ENCODE measurements at places on chromosomes 4 and X.

- DNase-seq: no peak
These were observed 819.8 kb upstream of the PCDH7 start for GRCh38 chr4:29900336-29900735.

GRCh38 chr4:150573534-150573933 lies 8.4 kb upstream of the MAB21L2 start:
- DNase-seq: no peak

- no peak for DNase-seq
These were observed 728.5 kb upstream of the NDST4 start for GRCh38 chr4:115841871-115842270.

DNA sequence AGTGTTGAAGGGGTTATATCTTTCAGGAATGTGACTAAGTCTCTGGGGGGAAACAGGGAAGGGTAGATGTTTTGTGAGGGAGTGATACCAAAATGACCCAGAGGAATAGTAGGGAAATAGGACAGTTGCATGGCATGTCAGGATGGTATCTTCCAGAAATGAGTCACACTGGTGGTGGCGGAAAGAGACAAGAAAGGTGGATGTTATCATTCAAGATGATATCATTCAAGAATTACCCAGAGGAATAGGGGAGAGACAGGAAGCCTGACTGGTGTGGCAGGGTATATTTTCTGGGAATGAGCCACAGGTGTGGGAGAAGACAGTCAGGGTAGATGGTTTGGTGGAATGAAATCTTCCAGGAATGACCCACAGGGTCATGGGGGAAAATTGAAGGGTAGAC lies 61.1 kb downstream of the MAOA start:
- DNase-seq: no peak

GRCh38 chrX:15301924-15302323 lies 13.5 kb downstream of the ASB11 start:
- DNase-seq: no peak

- DNase-seq: no peak
These were observed 22.2 kb upstream of the HSPA4L start for GRCh38 chr4:127759893-127760292.

DNA sequence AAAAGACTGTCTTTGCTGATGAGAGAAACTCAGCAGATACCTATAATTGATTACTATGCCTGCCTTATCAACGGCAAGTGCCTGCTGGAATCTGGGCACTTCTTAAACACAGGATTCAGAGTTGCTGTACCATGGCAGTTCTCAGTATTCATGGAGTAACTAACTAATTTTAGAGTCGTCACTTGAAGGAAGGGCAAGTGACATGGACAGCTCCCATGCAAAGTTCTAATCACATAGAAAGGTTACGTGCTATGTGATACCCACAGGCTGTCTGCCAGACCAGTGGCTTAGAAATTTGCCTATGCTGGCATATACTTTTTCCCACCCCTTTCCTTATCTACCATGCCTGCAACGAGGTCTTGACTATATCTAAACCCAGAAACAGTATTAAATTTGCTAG lies 931.1 kb upstream of the TENM3 start:
- no peak for DNase-seq

- no peak for DNase-seq
These were observed 63.6 kb upstream of the ATP8A1 start for GRCh38 chr4:42720533-42720932.

DNA sequence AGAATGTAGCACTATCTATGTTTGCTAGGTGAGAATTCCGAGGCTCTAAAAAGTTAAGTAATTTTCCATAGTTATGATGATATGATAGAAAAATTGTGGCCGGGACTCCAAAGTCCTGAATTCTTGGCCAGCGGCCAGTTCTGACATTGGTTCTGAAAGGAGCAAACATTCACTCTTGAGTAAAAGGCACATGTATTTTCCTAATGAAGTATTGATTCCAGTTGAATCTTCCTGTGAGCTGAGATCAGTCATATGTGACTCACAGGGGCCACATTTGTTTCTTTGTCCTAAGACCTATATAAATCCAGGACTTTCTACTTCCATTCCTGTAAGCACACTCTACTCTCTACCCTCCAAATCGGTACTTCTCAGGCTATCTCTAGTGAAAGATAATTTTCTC lies 349.9 kb downstream of the BMPR1B start:
- no peak for DNase-seq

GRCh38 chr4:15368856-15369255 lies 59.0 kb upstream of the C1QTNF7 start:
- no peak for DNase-seq

DNA sequence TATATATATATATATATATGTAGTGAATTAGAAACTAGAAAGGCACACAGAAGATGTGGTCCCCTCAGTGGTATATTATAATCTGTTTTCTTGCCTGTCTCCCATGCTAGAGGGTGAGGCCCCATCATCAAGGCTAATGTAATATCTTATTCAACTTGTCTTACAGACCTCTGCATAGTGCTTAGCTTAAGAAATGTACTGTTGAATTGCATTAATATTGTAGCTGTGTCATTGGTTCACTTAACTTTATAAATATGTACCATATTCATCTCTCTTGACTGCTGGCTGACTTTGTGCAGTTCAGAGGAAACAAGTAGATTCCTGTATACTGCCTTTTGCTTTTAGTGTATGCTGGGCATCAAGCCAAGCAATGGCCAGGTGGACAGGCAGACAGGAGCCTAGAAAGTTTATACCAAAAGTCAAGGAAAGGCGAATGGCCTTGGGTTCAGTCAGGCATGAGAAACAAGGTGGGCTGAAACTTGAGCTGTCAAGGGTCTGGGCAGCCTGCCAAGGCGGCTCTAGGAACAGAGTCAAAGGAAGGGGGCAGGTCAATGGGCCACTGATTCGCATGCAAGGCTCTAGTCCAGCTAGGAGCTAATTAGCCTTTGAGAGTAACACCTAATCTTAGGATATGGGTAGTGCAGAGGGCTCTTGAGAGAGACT lies 78.8 kb upstream of the LEF1 start:
- DNase-seq: no peak

- DNase-seq: no peak
These were observed 73.9 kb downstream of the CXXC4 start for GRCh38 chr4:104420766-104421165.

DNA sequence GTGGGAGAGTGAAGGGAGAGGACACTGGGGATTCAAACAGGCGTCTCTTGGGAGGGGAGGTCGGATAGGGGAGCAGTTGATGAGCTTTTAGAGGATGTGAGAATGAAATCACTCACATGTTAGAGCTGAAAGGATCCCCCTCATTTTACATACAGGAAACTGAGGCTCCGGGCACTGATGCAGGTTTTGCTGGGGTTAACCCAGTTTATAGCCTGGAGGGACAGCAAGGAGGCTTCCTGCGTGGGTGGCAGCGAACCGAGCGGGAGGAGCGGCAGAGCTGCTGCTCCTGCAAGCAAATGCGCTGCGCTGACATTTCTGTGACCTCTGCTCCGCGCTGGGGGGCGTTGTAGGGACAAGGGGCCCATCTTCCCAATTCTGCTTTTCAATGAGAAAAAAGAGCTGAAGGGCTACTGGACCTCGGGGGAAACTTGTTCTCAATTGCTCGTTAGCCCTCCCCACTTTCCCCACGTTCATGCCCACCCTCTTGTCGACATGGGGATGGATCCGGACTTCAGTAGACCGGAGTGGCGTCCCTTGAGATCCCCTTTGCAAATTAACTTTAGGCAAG lies 1.2 kb upstream of the NEUROG2 start:
- DNase-seq: peak; percentile 11

GRCh38 chr4:77728420-77728819 lies 90.7 kb downstream of the CNOT6L start:
- no peak for DNase-seq

DNA sequence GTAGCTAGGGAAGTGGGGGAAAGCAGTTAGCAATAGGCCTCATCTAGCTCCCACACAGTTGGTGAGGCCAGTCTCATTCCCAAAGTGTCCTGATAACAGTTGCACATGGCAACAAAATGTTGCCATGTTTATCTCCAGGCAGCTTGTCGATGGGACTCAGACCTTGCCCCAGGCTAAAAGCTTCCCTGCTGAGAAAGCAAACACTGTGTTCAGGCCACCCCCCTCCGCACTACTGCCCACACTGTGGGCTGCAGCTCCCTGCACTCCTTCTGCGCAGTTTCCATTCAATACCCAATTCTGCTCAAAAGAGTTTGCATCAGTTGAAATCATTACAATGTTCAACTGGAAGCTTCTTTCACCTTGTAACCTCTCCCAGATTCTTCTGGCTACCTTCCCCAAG lies 287.8 kb upstream of the GK2 start:
- DNase-seq: no peak

- peak; percentile 58 for DNase-seq
These were observed 4.2 kb downstream of the PDGFRA start for GRCh38 chr4:54233277-54233696.

- DNase-seq: peak; percentile 31
These were observed 47.7 kb downstream of the EVC start for GRCh38 chr4:5758741-5759140.

DNA sequence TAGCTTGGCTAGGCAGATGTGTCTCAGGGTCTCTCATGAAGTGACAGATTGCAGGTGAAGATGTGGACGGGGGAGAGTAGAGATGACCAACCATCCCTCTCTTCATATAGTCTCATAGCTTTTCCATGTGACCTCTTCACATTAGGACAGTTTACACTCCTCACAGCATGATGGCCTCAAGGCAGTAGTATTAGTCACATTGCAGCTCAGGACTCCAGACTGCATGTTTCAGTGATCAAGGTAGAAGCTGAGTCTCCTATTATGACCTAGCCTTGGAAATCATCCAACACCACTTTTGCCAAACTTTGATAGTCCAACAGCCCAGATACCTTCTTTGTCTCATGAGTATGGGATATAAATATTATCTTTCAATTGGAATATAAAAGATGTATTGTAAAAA lies 147.7 kb downstream of the GASK1B start:
- DNase-seq: no peak

DNA sequence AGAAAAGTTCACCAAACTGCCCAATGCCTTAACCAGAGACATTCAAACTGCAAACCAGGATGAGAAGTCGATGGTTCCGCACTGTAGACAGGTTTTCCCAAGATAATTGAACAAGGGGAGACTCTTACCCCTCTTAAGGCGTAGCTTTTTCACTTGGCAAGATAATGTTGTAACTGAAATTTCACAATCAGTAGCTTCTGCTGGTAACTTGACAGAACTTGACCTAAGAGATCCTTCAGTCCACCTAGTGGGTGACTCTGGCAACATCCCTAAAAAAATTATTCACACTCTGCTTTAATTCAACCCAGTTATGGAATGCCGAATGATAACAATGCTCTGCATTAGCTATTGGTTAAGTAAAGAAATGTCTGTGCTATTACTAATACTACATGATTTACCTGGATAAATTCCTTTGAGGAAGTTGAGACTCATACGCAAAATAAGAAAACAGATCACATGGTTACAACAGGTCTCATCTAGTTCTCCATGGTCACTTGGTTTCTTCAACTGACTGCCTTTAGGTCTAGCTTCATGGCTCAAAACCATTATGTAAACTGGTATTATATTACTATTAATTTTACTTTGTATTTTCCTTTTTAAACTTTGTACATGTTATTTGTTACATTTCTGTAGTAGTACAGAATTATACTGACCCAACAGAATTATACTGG lies 9.1 kb downstream of the ELF2 start:
- no peak for DNase-seq

- DNase-seq: no peak
These were observed 6.5 kb downstream of the P2RY4 start for GRCh38 chrX:70253377-70254062.

DNA sequence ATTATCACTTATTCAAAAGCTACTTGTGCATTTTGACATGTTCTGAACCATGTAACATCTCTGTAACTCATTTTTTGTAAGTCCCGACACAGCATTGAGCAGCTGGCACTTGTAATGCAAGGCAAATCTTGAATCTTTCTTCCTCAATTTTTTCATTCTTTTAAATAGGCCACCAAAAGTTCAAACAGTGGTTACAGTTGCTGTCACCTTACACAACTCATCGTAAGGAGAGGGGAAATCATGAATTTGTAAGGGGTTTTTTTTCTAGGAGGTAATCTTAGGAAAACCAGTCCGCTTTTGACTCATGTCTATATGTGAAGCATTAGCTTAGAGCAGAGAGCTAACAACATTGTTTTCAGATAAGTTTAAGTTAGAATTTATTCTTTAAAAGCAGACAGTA lies 124.5 kb downstream of the PDLIM5 start:
- DNase-seq: no peak

DNA sequence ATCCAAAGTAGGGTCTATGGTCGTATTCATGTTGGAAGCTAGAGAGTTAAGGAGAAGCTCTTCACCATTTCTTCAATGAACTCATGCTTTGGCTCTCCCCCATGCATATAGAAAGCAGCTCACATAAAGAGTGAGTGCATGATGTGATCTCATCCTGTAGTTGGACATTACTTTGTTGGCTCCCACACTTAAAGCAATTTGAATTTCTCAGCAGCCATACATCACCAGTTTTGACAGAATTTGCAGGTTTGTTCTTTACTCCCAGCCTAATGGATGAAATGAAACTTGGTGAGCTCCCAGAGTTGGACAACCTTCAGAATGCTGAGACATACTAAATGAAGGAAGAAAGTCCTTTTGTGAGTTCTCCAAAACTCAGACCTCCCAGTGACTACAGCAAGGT lies 613.5 kb downstream of the IQCM start:
- no peak for DNase-seq

DNA sequence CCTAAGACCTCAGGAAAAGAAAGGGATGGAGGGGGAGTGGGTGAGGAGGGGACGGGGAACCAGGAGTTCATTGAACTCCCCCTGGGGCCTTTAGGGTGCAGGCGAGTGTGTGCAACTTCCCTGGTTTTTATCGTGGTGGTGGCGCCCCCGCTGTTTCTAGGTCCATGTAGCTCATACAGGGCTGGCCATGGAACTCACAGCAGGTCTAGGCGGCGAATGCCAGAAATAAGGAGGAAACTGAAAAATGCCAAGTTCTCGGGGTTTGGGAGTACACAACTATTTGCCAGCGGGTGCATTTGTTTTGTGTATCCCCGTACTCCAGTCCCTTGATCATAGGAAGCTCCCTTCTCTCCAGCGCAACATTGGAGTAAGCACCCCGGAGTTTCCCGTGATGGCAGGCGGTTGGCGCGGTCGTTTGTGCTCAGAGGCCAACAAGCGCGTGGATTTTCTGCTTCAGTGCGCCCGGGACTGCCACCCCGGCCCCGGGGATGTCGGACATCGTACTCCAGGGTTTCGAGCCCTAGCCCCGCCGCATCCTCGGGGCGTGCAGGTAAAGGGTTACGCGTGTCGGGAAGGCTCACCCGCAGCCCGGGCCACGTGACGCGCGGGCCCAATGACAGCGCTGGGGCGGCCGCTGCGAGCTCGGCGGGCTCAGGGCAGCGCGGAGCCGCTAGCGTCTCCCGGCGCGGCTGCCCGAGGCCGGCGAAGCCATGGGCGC lies 208.9 kb downstream of the NWD2 start:
- DNase-seq: peak; percentile 54

DNA sequence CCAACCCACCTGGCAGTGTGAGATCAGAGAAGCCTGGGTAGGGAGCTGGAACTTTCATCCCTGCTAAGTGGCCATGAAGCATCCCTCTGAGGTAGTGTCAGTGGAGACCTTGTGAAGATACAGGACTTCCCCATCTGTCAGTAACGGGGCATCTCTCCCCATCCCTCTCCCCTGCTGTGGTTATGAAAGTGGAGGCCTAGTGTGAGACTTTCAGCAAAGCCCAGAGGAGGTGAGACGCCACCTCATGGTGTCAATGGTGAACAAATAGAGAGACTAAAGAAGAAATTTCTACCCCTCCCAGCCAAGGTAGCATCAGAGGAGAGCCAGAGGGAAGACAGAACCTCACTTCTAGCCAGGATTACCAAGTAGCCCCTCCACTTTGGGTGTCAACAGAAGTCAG lies 150.2 kb downstream of the VEGFC start:
- DNase-seq: no peak

- no peak for DNase-seq
These were observed at the start of gene GPR173 for GRCh38 chrX:53048169-53049126. GPR173 (plus strand) TSS chrX:53048789; CDS start chrX:53076622, 27,833 bp downstream.

GRCh38 chr4:89299153-89299791 lies 8.3 kb downstream of the GPRIN3 start:
- no peak for DNase-seq
